ENCODE measurements at places on chromosomes 2 and 18.

GRCh38 chr2:120453635-120453998, 107.7 kb downstream of the INHBB start:
- no peak for DNase-seq

DNA sequence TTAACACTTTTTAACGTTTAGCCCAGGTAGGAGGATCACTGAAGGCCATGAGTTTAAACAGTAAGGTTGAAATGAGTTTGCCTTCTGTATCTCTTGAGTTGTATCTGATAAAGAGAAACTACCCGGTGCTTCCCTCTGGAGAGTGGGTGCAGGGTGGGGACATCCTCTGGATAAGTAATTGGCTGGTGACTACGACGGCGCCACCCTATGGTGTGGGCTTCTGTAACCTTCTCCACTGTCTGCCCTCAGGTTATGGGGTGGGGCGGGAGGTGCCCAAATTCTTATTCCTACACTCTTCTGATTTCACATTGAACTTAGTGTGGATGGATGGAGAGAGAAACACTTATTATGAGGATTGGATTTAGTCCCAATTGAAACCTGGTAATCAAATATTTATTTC, 68.8 kb downstream of the LDLRAD4 start:
- no peak for DNase-seq

DNA sequence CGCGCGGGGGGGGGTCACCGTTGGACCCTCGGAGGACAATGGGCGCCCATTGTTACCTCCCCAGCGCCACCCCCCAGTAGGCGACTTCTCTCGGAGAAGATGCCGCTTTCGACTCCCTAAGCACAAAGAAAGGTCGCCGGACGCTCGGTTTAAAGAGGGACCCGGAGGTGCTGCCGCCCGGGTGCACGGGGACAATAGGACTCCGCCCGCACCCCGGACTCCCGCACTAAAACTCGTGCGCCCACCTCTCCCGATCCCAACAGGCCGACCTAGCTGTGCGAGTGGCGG, 318 bp upstream of the CDC42EP3 start:
- no peak for DNase-seq

- no peak for DNase-seq
Observed at GRCh38 chr18:67362906-67363305, 153.6 kb downstream of the DSEL start.

All from anterior cingulate cortex (tissue), 58 donors.